ENCODE measurements at places on chromosomes 2 and 18.

GRCh38 chr2:99827296-99827999 is 314.9 kb downstream of the AFF3 start:
- DNase-seq: no peak

DNA sequence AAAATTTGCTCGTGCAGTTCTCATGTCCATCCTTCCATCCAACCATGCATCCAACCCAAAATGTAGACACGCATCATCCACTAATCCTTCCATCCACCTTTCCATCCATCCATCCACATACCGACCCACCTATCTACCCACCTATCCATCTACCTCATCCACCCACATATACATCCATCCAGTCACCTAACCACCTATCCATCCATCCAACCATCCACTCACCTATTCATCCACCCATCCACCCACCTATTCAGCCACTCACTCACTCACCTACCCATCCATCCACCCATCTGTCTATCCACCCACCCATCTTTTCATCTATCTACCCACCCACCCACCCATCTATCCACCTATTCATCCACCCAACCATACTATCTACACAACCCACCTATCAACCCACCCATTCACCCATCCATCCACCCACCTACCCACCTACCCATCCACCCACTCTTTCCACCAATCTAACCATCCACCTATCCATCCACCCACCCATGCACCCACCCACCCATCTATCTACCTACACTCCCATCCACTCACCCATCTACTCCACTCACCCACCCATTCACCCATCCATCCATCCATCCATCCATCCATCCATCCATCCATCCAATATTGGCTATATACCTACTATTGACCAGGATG is 94.3 kb downstream of the VAPA start:
- DNase-seq: no peak

DNA sequence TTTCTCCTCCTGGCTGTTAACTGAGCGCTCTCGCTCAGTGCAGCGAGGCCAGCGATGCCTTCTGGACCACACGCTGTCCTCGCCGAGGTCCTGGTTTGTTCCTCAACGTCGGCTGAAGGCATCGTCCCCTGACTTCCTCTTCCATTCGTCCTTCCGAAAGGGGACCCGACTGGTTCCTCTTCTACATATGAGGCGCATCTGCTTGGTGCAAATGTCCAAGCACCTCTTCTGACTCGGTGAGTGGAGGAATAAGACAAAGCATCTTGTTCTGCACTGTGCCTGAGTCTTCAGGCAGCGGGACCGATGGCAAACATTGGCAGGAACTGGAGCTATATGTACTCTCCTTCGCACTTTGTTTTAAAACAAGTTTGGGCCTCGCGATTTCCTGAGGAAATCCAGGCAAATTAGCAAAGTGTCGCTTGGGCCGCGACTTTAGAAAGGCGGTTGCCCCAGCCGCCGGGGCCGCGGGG is 621 bp upstream of the KCNS3 start:
- no peak for DNase-seq

DNA sequence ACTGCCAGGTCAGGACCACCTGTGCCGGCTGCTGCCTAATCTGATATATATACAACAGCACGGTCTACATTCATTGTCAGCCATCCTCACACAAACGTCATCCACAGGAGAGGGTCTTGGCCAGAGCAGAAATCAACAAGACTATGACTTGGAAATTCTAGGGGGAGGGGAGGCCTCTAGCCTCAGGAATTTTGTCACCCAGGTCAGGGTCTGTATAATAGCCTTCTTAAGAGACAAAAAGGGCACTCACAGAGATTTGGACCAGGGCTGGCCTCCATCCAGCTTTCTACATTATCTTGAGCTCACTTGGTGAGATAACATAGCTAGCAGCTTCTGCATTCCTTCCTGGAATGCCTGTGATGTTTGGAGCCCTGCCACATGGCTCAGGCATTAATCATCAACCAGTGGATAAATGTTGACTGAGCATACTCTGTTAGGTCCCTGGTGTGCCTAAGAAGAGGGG is 50.4 kb upstream of the CTIF start:
- no peak for DNase-seq

DNA sequence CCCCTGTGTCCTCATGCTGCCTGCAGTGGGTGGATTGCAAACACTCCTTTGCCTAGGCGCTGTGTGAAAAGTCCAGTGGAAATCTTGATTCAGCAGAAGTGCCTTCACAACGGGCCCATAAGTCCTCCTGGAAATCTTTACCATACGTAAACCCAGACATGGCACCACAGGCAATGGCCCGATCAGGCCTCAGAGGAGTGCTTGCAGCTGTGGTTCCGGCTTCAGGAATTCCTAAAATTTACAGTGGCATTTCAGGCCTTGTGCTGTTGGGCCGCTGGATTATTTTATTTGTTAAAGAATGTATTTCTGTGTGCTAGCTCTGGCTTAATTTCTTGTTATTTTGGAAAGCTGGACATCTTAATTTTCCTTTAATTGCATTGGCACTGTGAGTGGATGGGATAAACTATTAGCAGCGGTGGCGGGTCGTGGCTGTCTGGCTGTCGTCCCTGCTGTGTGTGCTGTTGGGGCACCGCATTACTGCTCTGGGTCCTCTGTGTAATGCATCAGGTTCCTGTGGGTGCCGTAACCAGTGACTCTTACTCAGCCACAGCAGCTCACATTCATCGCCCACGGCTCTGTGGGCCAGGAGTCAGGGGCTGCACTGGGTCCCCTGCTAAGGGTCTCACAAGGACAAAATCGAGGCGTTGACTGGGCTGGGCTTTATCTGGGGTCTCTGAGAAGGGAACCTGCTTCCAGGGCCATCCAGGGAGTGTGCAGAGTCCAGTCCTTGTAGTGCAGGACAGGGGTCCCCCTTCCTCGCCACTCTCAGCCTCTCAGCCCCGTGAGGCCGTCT is 73.1 kb downstream of the RTP5 start:
- DNase-seq: no peak

DNA sequence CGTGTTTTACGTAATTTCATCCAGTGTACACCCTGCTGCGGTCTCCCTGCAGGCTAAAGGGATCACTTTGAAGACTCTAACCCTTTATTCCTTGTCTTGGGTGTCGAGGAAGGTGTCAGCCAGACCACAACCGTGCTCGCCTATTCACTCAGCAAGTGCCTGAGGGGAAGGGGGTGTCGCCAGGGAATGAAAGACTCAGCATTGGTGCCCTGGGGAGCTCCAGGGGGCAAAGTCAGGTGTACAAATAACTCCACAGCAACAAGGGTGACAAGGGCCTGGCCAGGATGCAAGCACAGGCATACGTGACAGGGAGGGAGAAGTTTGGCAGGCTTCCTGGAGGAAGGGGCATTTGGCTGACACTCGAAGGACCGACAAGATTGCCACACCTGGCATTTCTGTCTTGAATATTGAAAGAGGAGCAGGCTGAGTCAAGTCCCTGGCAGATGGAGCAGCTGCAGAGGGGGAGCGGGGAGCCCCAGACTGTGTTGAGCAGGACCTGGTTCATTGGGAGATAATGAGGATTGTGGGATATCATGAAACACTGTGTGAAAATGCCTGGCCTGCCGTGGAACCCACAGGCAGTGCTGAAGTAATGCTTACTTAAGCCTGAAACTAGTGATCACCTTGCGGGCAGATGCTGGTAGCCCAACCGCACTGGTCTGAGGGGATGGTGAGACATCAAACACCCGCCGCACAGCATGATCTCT is 93.9 kb downstream of the RHOB start:
- no peak for DNase-seq

DNA sequence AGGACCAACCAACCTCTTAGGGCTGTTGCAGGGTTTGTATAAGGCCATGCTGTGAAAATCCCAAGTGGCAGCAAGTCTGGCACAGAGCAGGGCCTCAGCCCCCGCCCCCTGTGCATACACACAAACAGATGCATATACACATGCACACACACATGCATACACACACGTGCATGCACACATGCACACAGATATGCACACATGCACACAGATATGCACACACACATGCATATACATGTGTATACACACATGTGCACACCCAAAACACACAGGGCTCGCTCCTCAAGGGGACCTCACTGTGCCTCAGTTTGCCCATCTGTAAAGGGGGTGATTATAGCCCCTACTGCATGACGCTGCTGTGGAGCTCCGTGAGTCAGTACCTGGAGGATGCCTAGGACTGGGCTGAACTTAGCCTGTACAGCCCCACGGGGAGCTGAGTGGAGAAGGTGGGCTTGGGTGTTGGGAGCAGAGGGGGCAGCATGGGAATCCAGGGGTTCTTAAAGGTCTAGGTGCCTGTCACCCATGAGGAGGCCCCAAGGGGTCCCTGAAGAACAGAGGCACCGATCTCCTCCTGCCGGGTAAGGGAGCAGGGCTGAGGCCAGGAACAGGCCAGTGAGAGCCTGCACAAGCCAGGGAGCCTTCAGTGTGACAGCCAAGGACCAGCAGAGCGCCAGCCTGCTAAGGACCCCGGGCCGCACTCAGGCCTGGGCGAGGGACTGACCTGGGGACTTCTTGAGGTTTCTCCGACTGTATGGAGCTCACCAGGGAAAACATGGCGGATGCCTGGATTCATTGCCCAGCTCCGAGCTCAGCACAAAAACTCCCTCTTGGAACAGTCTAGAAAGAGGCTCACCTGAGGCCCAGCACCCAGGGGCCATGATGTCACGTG is 24.0 kb upstream of the ALPI start:
- DNase-seq: no peak

- no peak for DNase-seq
These were observed 1081.4 kb upstream of the NRXN1 start for GRCh38 chr2:52113338-52113737.

- DNase-seq: peak; percentile 67
These were observed 107.3 kb downstream of the CPS1 start for GRCh38 chr2:210663631-210664089.

DNA sequence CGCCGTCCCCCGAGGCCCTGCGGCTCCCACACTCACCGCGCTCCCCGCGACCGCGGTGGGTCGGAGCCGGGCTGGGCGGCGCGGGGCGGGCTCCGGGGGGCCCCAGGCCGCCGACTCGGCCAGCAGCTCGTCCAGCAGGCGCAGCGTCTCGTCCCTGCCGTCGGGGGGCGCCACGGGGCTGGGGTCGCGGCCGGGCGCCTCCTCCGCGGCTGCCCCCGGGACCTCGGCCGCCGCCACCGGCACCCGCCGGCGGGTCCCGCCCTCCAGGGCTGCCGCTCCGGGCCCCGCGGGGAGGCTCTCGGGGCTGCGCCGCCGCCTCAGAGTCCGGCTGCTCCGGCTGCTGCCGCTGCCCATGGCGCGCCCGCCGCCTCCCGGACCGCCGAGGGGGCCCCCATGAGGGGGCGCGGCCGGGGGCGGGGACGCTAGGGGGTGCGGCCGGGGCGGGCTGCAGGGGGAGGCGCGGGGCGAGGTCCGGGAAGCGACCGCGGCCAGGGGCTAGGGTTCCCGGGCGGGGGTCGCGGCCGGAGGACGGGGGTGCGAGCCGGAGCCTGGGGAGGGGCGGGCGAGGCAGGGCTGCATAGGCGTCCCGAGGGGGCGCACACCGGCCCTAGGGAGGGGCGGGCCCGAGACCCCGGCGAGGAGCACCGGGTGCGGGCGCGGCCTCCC is at the start of gene CYS1:
TSS of gene CYS1 (minus strand) at position 542 of the 666 bp plus-strand sequence. CDS start at position 354, 188 bp downstream.
- DNase-seq: no peak

DNA sequence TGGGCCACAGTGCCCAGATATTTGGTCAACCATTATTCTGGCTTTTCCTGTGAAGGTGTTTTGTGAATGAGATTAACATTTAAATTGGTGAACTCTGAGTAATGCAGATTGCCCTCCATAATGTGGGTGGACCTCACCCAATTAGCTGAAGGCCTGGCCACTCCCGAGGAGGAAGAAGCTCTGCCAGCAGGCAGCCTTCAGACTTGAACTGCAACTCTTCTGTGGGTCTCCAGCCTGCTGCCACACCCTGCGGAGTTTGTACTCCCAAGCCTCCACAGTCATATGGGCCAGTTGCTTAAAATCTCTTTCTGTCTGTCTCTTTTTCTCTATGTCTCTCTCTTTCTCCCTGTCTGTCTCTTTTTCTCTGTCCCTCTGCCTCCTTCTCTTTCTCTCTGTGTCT is 262.7 kb downstream of the MYCN start:
- no peak for DNase-seq

GRCh38 chr2:68274022-68274421 is 21.7 kb upstream of the PPP3R1 start:
- DNase-seq: no peak

- DNase-seq: no peak
These were observed 84.4 kb upstream of the ZCCHC2 start for GRCh38 chr18:62438402-62438801.

- DNase-seq: no peak
These were observed 194.9 kb downstream of the GALNT1 start for GRCh38 chr18:35776473-35776872.

- no peak for DNase-seq
These were observed 237.5 kb upstream of the SP5 start for GRCh38 chr2:170477630-170478029.

GRCh38 chr18:50902797-50903196 is 23.9 kb downstream of the ME2 start:
- peak; percentile 2 for DNase-seq

DNA sequence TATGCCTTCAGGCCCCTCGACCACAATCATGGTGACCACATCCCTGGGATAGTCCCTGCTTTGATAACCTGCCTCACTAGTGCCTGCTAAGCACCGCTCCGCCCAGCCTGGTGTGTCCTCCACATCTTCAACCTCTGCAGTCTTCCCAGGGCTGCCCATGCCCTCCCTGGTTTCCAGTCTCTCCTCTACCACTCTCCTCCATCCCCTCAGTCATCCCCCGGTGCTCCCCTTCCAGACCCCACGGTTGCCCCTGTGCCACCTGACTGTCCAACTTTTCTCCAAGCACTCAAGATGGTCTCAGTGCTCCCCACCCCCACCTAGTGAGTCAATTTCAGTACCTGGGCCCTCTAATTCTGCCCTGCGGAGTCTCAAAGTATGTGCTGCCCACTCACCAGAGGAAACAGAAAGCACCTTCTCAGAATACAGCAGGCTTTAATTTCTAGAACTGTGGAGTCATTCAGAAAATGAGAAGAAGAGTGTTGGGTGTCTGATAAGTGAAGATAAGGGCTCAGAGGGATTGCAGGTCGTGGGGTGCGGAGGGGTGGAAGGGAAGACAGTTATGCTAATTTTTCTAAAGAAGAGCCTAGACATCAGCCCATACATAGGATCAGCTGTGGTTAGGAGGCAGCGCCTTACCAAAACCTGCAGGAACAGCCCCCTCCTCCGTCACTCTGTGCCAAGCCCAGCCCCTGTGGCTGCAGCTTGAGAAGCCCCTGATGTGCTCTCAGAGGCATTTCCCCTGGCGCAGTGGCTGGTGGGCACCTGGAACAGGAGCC is 53.6 kb upstream of the CAB39 start:
- no peak for DNase-seq

DNA sequence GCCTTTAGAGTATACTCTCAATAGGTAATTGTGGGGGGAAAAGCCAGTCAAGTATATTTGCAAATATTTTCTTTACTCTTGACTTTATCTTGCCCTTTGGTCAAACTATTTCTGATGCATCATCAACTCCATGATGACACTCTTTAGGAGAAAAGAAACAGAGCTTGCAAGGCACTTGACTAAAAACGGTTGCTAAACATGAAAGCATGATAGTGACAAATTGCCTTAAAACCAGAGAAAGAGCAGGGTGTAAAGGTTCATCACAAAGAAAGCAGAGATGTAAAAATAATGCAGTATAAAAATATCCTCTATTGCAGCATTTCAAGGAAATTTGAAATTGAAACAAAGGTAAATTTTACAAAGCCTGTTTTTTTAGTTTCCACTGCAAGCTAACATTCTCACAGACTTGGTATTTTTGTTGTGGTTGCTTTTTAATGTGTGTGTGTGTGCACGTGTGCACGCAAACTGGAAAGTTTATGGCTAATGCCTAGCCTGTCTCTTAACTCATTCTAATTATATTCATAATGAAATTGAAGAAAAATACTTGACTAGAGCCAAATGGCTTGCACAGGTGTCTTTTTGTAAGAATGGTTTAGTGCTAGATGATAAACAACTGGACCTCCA is 503.6 kb downstream of the ARHGAP15 start:
- no peak for DNase-seq

- DNase-seq: no peak
These were observed 19.9 kb upstream of the SCYGR1 start for GRCh38 chr2:227407591-227408151.
